ENCODE measurements at places on chromosomes 4 and X.

- DNase-seq = no peak
Observed at GRCh38 chr4:165118256-165118909, 5.7 kb upstream of the TMEM192 start.

GRCh38 chrX:134186362-134187121 is 50.4 kb upstream of the CCDC160 start:
- no peak for DNase-seq

DNA sequence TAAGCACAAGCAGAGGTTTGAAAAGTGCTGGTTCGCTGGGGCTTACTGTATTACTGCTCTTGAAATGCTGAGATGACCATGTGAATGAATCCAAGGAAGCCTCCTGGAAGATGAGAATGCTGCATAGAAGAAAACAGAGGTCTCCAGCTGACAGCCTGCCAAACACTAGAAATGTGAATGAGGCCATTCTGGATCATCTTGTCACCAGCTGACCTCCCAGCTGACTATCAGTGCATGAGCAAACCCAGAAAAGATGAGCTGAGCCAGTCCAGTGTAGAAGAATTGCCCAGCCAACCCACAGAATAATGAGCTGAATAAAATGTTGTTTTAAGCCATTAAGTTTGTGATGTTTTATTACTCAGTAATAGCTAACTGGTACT is 49.1 kb upstream of the DYNLT3 start:
- peak; percentile 16 for DNase-seq

- no peak for DNase-seq
Observed at GRCh38 chr4:32135642-32136041, 1415.5 kb downstream of the PCDH7 start.

GRCh38 chrX:127708155-127708554 is 344.0 kb downstream of the ACTRT1 start:
- no peak for DNase-seq
